Bone marrow (tissue), 2 donors: ENCODE measurements at places on chromosomes 16 and 17.

GRCh38 chr17:27357236-27357635 is 63.3 kb downstream of the WSB1 start:
- no peak for DNase-seq

- DNase-seq = no peak
Observed at GRCh38 chr16:81521141-81521626, 76.6 kb downstream of the CMIP start.

DNA sequence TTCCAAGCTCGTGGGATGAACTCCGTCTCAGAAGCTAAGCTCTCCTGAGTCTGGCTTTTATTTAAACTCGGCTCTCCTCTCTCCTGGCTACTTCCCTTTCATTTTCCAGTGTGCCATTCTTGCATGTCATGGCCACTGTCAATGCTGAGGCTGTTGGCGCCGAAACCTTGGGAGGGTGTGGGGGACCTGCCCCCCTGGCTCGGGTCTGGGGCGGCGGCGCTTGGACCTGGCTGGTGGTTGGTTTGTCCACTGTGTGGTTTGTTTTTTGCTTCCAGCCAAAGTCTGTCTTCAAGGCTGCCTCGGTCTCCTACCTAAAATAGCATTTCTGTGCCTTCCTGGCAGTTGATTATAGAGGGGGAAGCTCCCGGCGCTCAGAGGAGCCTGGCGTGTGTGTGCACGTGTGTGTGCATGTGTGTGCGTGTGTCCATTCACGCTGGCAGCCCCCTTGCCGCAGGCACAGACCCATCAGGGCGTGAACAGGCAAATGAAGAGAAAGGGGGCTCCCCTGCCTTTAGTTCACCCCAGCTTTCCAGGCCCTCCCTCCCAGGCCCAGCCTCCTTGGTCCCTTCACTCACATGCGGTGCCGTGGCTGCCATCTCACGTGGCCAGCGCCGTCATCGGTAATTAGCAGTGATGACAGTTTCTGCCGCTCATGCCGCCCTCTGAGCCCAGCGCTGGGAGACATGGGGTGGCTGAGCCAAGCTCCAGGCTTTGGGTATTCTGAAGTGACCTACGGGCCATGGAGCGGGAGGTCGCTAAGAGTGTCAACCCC is 179.9 kb downstream of the SEC14L1 start:
- DNase-seq = no peak

- no peak for DNase-seq
Observed at GRCh38 chr17:29099527-29099926, 56.6 kb downstream of the PIPOX start.

DNA sequence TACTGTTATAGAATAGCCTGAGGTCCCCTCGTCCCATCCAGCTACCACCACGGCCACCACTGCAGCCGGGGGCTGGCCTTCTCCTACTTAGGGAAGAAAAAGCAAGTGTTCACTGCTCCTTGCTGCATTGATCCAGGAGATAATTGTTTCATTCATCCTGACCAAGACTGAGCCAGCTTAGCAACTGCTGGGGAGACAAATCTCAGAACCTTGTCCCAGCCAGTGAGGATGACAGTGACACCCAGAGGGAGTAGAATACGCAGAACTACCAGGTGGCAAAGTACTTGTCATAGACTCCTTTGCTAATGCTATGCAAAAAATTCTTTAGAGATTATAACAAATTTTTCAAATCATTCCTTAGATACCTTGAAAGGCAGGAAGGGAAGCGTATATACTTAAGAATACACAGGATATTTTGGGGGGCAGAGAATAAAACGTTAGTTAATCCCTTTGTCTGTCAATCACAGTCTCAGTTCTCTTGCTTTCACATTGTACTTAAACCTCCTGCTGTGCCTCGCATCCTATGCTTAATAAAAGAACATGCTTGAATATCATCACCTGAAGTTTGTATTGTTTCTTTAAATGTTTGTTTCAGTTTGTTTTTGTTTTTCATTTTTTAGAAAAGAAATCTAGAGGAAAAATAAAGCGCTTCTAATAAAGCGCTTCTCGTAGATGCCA is 388.3 kb downstream of the MAF start:
- no peak for DNase-seq

DNA sequence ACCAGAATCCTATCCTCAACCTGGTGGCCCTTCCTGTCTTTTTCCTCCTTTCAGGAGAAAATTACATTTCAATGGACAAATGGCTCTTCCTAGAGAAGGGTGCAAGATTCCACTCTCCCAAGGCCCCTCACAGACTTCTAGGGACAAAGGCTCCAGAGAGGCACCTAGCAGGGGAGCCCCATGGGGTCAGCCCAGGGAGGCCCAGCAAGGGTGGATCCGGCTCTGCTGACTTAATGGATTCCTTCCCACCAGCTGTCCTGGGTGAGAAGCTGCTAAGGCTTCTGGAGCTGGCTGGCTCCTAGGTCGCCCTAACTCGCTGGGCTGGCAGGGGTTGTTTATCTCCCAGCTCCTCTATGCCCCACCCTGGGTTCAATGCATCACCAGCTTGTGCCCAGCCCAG is 152.4 kb downstream of the ZNF423 start:
- DNase-seq = no peak

GRCh38 chr17:63631062-63631461 is 8.8 kb downstream of the MAP3K3 start:
- DNase-seq = no peak

GRCh38 chr17:33459078-33459940 is 166.2 kb upstream of the ASIC2 start:
- no peak for DNase-seq

GRCh38 chr17:36942019-36942599 is 4.8 kb downstream of the LHX1 start:
- no peak for DNase-seq

GRCh38 chr17:1241929-1242328 is 28.3 kb upstream of the BHLHA9 start:
- no peak for DNase-seq

GRCh38 chr16:11700264-11701029 is 32.2 kb downstream of the SNN start:
- DNase-seq = no peak

DNA sequence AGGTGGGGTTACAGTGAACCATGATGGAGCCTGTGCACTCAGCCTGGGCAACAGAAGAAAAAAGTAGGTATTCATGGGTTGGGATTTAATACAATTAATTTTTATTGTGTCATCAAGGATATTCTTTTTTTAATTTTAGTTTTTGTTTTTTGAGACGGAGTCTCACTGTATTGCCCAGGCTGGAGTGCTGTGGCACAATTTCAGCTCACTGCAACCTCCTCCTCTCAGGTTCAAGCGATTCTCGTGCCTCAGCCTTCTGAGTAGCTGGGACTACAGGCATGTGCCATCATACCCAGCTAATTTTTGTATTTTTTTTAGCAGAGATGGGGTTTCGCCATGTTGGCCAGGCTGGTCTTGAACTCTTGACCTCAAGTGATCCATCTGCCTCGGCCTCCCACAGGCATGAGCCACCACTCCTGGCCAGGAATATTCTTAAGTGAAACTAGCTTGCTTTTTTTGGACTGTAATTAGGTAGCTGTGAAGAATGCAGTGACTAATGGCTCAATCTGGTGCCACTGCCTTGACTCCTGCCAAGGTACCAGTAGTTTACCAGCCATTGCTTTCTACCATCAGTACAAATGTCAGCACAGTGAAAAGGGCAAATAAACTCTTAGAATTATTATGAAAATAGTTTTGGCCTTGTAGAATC is 4.8 kb downstream of the PPM1D start:
- no peak for DNase-seq

DNA sequence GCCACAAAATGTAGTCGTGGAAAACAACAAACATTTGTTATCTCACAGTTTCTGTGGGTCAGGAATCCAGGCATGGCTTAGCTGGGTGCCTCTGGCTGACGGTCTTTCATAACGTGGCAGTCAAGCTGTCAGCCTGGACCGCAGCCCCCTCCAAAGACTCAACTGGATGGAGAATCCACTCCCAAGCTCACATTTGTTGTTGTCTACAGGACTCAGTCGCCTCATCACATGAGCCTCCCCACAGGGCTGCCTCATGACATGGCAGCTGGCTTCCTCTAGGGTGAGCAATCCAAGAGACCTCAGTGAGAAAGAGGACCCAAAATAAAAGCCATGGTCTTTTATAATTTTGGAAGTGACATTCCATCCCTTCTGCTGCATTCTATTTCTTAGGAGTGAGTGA is 34.7 kb upstream of the AKAP1 start:
- no peak for DNase-seq

GRCh38 chr17:41301916-41302901 is at the start of gene KRTAP29-1:
TSS of gene KRTAP29-1 (minus strand) at chr17:41302851. CDS start at chr17:41302851, 0 bp downstream.
- DNase-seq = no peak

GRCh38 chr16:24349320-24349719 is 93.2 kb downstream of the CACNG3 start:
- no peak for DNase-seq

DNA sequence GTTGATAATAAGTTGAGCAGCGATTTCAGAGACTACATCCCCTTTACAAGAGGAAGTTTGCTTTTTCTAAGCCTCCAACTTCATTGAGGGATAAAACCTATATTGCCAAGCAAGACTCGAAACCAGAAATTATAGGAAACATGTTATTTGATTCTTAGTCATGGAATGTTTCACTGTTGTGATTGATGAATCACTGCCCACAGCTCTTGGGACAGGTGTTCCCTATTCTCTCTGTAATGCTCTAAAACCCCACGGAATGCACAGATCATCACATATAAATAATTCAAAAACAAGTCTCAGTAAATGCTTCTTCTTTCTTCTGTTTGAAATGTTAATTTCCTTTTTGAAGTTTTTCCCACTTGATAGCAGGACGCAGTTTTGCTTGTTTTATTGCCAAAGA is 809.5 kb upstream of the GOT2 start:
- DNase-seq = no peak

- peak; percentile 38 for DNase-seq
Observed at GRCh38 chr16:77971306-77972061, 50.9 kb upstream of the CLEC3A start.

DNA sequence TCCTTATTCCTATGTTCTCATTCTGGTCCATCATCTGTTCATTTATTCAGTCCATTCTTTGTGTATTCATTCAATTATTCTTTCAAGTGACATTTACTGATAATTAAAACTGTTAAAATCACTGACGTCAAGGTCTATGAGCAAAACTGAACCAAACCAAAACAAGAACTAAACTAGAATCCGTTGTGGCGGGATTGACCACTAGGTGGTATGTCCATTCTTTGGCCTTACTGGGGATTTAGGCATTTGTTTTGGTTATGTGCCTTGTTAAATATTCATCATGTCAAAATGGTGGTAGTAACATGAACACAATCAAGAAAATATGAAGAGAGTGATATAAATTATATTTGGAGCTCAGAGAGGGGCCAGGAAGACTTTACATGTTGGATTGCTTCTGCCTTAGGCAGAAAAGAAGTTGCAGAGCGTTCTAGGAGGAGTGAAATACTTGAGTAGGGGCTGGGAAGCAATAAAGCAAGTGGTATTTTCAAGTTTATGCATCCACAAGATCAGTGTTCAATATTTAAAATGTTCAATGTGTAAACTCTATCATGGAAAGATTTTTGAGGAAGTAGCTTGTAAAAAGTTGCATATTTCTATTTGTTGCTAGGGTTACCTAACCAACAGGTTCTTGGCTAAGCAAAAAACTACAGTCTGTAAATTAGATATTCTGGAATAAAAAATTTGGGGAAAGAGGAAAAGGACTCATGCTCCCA is 129.0 kb downstream of the CDH13 start:
- no peak for DNase-seq
